Activated CD4-positive, alpha-beta T cell treated with anti-CD3 and anti-CD28 coated beads, Interleukin-2, Interleukin-6, amounts not matched to agents 100 ng/mL and 50 ng/mL, durations not matched to agents 16 hours and 8 hours (primary cell): ENCODE measurements at places on chromosomes 6 and 20.

DNA sequence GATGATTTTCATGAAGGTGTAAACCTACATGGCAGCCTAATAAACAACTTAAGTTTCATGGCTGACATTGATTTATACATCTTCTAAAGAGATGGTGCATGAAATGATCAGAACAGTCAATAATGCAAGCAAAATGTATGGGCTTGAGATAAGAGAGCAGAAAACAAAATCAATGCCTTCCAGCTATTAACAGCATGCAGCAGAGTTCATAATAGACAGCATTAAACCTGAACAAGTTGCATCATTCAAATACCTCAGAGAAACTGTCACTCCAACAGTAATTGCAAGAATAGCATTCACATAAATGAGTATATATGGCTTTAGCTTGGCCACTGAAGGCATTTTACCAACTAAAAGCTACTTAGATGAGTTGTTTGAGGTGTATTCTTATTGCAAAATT is 319.6 kb upstream of the ARID1B start:
- DNase-seq, result no peak

DNA sequence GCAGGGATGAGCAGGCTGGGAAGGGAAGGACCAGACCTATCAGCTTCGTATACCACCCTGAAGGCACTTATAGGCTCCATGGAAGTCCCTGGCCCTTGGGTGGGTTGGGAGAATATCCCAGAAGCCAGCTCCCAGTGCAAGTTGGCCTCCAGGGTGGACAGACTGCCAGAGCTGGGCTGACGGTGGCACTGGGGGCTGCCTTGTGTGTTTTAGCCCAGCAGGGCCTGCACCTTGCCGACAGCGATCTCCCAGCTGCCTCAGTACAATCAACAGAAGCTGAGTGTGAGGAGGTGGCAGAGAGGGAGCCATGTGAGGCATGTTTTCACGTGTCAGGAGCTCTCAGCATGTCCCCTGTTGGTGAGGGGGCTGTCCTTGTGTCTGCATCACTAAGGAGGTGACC is 159.5 kb downstream of the VEGFA start:
- DNase-seq, result no peak

DNA sequence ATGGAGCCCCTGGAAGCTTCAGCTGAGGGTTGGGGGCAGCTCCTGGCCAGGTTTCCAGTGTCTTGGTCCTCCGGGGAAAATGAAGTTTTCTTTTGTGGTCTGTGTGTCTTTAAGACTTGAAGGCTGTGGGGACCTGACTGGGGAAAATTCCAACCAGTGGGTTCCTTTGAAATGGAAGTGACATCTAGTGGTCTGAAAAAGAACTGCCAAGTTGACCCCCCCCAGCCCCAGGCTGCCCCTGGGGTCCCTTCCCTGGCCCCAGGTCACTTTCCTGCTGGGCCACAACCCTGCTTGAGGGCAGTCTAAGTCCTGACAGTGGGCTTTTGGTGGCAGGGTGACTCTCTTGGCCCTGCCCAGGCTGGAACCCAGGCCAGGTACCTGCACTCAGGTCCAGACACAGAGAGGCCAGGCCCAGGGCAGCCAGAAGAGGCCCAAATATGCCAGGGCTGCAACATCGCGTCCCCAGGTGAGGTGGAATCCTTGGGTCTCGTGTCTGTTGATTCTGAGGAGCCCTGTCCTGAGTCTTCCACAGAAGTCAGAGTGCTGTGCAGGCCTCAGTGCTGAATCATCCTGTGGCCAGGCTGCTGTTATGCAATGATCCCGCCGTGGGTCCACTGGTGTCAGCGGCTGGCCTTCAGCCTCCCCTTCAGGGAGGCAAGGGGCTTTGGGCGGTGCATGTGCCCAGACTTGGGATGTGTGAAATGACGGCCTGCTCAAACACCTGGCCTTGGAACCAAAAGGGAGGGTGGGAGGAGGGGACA is 68.4 kb downstream of the VEGFA start:
- peak; percentile 10 for DNase-seq

DNA sequence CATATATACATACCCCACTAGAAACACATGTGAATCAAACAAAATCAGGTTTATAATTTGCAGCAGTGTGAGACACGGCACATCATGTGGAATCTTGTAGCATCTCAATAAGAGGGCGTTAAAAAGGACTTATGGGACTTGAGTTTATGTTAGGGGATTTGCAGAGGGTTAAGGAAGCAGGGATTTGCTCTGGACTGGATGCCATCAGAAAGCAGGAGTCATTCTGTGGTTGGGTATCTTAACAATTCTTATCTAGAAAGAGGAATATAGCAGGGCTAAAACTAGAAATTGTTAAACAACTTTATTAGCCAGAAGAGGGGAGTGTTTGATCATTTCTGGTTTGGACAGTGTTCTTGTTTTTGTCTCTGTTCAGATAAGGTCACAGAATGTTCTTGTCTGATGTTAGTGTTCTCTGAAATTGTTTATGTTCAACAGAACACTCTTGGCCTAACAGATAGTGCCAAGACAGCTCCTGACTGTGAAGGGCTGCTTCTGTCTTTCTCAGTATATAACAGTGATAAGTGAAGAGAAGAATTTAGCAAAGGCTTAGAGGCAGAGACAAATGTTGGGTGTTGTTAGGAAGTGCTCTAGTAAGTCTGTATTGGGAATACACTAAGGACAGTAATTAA is 39.2 kb downstream of the LIN28B start:
- no peak for DNase-seq

DNA sequence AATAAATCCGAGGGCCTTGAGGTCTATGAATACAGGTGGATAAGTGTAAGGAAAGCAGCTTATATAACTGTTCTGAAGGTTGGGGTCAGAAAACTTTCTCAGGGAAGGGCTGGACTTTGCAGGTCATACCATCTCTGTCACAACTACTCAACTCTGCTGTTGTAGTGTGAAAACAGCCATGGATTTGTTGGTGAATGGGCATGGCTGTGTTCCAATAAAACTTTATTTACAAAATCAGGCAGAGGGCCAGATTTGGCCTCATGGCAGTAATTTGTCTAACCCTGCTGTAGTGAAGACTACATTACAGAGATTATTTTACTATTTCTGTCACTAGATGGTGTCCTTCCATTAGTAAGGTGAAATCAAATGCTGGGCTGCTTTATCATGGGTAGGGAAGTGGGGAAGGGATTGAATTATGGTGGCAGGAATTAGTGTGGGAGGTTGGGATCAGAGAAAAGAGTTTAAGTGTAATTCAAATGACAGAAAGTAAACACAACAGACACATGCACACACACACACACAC is 409.6 kb upstream of the CHD6 start:
- DNase-seq, result no peak

DNA sequence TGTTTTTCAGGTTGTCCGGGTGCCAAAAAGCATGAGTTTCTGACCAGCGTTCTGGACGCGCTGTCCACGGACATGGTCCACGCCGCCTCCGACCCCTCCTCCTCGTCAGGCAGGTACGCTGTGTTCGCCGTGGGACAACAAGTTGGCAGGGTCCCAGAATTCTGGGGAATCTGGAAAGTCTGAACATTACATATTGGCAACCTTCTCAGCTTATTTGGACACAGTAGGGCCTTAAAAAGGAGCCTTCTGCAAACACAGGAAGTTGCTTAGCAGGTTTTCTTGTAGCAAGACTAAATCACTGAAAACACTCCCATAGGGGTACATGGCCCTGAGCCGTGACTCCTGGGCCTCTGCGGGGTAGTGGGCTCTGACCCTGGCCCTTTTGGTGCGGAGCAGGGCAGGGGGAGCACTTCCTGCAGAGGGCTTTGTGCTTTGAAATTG is 209.7 kb downstream of the SMOC2 start:
- DNase-seq, result no peak

GRCh38 chr20:59811681-59812171 is 121.7 kb downstream of the SYCP2 start:
- no peak for DNase-seq

DNA sequence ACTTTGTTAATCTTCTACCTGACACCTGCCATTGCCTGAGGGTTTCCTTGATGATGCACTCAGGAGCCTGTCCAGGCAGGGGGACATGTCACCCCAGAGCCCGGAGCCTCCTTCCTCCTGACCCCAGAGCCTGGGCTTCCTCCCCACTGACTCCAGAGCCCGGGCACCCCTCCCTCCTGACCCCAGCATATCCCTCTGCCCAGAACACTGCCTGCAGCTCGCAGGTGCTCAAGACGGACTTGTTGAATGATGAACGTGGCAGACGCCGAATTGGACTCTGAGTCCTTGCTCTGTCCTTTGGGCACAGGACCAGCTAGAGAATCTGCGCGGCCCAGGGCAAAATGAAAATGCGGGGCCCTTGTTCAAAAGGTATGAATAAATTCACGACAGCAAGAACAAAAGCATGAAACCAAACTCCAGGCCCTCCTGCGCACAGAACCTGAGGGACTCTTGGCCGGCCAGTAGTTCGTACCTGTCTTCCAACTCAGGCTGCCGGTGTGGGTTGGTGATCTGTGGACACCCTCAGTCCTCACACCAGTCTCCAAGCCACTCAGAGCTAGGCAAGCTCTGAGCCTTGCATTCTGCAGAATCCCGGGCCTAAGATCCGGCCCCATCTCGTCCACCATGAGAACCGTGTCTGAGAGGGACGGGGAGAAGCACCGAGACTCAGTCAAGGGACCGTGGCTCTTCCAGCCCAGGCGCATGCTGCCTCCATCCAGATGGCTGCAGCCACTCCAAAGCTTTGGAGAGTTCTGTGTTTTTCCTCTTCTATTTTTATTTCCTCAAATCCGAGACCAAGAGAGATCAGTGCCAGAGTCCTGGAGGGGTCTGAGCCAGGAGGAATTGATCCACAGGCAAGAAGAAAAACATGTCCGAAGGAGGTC is 104.7 kb downstream of the BMP7 start:
- DNase-seq, result no peak

- no peak for DNase-seq
These were observed 165.8 kb upstream of the SALL4 start for GRCh38 chr20:51968151-51968550.

DNA sequence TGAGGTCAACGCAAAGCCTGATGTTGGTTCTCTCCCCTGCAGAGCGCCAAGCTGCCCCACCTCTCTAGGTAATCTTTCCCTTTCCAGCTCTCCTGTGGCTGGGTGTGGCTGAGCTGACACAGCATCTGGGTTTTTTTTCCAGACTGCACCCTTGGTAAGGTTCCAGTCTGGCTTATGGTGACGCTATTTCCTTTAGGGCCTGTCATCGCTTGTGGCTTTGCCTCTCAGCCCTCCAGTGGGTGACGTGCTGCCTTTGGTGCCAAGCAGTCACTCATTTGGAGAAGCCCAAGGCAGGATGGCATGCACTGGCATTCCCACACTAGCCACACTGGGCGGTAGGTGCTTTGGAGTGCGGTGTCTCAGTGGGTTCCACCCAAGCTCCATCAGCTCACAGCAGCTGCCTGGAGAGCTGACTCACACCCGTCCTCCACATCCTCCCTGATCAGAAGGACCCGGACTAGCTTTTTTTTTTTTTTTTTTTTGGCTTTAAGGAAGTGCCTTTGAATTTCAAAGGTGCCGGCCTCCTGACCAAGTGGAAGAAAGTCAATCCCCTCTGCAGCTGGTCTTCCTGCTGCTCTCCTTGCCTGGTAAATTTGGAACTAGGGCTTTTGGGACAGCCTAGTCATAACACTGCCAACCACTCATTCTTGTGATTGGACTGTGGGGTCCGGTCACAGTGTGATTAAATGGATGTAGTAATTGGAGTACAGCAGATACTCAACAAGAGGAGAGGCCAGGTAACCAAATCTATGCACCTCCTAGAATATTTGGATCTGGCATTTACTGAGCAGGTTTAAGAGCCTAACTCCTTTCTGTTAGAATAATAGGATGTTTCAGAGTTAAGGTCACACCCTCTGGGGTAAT is 153.6 kb downstream of the CD83 start:
- DNase-seq, result peak; percentile 74
